ENCODE measurements at places on chromosomes 5 and 9.

GRCh38 chr5:14011089-14012020 is 66.9 kb upstream of the DNAH5 start:
- DNase-seq: peak; percentile 70

DNA sequence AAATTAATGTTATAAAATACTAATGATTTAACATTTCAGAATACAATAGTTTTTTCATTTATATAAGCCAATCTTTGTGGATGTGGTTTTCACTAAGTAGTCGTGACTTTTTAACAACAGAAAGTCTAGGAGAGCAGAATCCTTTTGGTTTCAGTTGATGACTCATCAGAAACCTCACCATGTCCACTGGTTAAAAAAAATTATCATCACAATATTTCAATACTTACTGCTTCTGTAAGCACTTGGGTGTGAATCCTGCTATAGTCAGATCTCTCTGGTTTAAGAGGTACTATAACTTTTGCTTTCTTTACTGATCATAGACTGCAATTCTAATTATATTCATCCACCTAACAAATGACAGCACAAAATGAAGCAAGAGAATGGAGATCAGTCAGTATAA is 77.2 kb downstream of the MRPS30 start:
- DNase-seq: no peak

- no peak for DNase-seq
Observed at GRCh38 chr5:150520747-150521521, 13.0 kb downstream of the NDST1 start.

GRCh38 chr9:103444176-103444575 is 449.0 kb downstream of the CYLC2 start:
- no peak for DNase-seq

DNA sequence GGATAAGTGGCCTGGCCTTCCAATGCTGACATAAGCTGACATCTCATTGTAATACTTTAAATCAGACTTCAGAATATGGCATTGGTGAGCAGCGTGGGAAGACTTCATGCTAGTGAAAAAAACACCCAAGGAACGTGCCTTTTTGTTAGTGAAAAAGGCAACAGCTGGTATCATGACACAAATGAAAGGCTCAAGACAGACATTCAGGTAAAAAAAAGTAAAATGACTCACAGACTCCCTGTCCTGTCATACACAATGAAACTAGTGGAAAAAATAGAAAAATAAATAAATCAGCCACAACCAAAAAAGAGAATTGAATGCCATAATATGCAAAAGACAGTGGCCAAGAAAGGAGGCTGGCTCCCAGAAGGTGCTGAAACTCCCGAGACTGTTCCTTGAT is 24.4 kb upstream of the PPP1R2B start:
- no peak for DNase-seq

GRCh38 chr9:98479967-98480847 is 224.8 kb upstream of the TBC1D2 start:
- DNase-seq: no peak

DNA sequence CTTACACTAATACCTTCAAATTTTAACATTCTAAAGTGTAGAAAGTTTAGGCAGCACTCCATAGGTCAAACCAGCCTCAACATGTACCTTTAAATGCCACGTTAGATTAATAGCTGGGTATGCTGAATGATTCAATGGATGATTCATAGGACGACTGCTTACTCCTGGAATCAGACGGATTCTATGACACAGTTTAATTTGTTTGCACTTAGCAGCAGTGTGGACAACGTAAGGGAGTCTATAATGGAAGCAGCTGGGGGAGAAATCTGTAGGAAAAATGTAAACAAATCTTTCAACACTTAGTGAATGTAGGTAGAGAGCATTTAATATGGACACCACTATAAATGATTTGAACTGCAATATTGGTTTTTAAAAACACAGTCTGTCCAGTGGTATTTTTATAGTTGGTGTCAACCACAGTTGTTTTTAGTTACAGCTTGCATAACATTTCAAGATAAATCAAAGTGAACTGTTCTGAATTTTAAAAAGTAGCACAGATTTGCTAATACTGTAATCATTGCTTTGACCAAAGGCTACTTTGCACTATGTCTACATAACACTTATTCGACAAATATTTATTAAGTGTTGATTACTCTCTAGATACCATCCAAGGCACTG is 701.5 kb upstream of the MEF2C start:
- no peak for DNase-seq

- DNase-seq: no peak
Observed at GRCh38 chr5:9165546-9165945, 380.3 kb downstream of the SEMA5A start.

DNA sequence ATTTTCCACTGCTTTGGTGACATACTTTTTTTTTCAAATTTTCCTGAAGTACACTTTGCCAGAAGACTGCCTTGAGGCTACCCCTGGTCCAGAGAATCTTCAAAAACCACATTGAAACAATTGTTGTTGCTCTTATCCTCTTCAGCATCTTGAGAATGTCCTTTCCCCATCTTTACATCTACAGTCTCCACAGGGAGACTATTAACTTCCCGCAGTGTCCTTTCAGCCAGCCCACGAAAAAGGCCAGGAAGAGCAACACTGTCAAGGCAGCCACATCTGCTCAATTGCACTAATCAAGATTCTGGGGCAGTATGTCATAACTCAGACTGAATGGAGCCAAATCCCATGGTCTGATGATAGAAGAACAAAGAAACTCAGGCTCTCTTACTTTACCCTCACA is 148.3 kb downstream of the ENC1 start:
- DNase-seq: no peak

GRCh38 chr9:105233873-105234272 is 10.6 kb upstream of the SLC44A1 start:
- no peak for DNase-seq

DNA sequence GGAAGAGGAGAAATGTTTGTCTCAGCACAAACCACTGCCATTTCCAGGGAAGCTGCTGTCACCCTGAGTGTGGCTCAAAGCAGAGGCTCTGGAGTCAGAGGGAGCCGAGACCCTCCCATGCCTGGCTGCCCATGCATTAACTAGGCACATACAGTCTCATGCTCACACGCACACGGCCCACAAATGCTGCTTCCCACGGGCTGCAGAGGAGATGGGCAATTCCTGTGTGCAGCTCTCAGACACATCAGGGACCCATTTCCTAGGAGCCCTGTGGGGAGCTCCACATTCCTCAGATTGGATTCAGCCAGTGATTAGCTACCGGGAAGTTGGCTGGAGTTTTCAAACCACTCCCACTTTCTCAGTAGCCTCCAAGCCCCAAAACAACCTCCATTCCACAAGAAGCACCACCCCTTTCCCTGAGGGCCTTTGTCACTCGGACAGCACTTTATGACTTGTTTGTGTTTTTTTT is 9.1 kb upstream of the PTGES start:
- no peak for DNase-seq

DNA sequence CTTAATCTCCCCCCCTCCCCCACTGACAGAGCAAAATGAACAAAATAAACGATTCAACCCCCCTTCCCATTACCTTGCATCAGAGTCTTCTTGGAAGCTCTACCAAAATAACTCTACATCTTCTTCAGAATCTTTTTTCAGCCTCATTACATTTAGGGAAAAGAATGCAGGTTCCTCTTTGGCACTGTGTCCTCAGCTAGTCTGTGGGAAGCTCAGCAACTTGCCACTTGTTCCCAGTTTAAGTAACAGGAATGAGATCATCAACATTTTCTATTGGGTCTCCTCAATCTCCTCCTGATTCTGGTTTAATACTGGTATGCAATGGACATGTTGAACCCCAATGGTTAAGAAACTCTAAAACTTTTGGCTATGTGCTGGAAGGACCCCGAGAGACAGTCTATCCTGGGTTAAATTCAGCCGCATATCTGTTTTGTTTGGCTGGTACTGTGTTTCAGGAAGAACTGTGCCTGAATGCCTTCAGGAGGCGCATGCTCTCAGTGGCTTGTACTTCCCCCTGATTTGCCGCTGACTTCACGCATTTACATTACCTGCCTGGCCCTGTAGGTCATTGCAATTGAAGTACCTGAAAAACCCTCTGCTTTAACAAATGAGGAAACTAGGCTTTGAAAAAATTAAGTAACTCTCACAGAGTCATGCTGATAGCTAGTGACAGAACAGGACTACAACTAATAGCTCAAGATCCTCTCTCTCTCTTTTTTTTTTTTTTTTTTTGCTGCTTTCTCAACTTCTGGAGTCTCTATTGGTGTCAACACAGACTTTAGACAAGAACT is 78.1 kb upstream of the HMHB1 start:
- no peak for DNase-seq

GRCh38 chr9:104866191-104866590 is 61.8 kb downstream of the ABCA1 start:
- no peak for DNase-seq

GRCh38 chr9:81476813-81477490 is 212.4 kb downstream of the TLE1 start:
- no peak for DNase-seq

- no peak for DNase-seq
Observed at GRCh38 chr5:138603249-138603920, 28.2 kb upstream of the HSPA9 start.

GRCh38 chr9:99748676-99749075 is 73.0 kb upstream of the NR4A3 start:
- DNase-seq: no peak

GRCh38 chr9:104873489-104873850 is 54.5 kb downstream of the ABCA1 start:
- DNase-seq: no peak

- no peak for DNase-seq
Observed at GRCh38 chr9:95725045-95725444, 150.4 kb upstream of the ERCC6L2 start.

- DNase-seq: no peak
Observed at GRCh38 chr5:122413722-122414121, 101.7 kb downstream of the SNCAIP start.

- DNase-seq: no peak
Observed at GRCh38 chr9:107375651-107376369, 92.7 kb downstream of the RAD23B start.

GRCh38 chr5:94228791-94229190 is 389.6 kb downstream of the KIAA0825 start:
- no peak for DNase-seq

DNA sequence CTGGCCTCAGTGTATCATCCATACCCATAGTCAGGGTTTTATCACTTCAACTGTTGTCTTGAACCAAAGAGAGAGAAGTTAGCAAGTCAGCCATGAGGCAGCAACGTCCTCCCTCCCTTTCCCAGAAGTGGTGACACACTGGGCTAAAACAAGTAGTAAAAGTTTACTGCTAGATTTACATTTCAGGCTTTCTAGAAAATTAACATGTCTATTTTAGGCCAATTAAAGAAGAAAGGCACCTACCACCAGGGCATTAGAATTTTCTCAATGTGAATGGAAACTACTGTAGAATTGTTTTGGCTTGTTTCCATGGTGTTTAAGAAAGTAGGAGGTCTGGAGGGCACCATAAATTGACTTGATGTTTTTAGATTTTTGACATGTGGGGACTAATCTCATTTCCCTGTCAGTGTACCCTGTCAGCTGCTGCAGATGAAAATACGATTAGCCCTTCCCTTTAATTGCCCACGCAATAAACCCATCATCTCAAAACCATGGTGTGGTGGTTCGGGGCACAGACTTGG is 121.8 kb upstream of the ELL2 start:
- DNase-seq: no peak

DNA sequence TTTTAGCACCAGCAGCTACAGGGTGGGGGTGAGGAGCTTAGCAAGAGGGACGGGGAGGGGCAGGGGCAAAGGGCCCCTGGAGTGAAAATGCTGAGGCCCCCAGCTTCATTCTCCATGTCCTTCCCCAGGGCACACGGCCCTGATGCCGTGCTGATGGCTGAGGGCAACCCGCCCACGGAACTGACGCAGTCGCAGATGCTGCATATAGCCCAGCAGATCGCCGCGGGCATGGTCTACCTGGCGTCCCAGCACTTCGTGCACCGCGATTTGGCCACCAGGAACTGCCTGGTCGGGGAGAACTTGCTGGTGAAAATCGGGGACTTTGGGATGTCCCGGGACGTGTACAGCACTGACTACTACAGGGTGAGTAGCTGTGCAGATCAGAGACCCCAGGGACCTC is 285.6 kb downstream of the NTRK2 start:
- no peak for DNase-seq

DNA sequence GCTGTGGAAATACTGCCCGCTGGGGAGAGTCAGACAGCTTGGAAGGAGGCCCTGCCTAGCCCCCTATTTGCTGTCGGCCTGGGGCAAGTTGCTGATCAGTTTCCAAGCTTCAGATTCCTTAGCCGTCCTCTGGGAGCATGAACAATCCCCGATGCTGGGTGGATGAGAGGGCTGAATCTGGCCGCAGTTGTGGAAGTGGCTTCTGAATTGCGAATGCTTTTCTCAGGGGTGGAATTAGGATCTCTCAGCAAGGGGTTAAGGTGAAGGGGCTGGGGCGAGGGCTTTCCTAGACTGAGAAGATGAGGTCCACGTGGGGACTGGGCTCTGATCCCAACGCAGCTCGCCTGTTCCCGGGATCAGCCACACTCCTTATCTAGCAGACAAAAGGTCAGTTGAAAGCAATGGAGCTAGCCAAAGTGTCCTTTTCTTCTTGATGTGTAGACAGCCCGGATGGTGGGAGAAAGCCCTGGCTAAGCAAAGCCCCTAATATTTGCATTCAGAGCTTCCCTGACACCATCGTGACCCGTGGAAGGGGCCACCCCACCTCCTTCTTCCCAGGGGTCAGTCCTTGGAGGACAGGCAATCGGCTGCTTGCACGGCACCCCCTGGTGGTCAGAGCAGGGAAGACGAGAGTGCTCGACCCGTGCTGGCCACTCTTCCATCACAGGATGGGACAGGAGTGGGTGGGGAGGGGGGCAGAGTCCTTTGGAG is 54.9 kb downstream of the COL15A1 start:
- peak; percentile 87 for DNase-seq

GRCh38 chr9:16191691-16192402 is 639.0 kb downstream of the CCDC171 start:
- DNase-seq: peak; percentile 46

DNA sequence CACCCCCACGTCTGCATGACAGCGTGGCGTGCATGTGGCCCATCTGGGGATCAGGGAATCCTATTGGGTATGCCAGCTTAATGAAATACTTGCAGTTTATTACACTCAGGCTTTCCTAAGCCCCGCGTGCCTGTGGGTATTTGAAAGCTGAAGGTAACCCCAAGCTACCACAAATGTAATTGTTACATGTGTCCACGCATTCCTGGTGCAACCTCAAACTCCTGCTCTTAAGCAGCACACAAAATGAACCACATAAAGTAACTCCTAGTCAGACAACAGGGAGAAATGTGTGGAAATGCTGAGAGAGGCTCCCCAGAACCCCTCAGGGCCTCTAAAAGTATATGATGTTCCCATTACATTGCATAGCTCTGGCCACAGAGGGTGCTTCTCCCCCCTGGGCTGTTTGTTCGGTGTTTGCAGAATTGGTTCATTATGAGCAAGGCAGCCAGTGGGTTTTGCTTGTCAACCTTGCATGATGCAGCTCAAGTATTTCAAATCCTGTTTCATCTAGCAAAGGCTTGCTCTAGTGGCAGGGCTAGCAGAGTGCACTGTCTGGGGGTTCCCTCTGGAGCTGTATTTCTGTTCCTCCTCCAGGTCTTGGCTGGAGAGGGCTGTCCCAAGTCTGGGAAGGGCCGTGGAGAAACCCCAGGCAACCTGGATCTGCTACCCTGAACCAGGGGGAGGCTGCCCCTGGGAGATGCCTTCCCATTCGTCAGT is 1.8 kb upstream of the DCANP1 start:
- DNase-seq: no peak

Data from HuH-7 (cell line).